Large intestine (tissue), 12 donors: ENCODE measurements at places on chromosomes 4 and X.

DNA sequence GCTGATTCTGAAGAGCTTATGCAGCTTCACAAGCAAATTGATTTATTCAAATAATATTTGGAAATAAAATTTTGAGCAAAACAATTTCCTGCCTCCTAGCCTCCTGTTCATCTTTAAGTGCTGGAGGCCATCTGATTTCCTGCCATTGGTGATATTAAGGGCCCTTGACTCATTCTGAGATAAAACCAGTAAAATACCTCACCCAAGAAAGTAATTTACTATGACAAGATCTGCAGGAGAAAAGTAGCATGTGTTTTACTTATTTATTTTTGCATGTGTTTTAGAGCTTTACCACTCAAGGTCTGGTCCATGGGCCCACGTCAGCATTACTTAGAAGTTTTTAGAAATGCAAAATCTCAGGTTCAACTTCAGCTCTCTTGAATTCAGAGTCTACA lies 67.7 kb downstream of the DCLK2 start:
- DNase-seq: no peak

GRCh38 chrX:23554304-23554703 lies 113.0 kb upstream of the PRDX4 start:
- DNase-seq: peak; percentile 1

GRCh38 chr4:169658196-169658595 lies 37.8 kb downstream of the CLCN3 start:
- peak; percentile 29 for DNase-seq

DNA sequence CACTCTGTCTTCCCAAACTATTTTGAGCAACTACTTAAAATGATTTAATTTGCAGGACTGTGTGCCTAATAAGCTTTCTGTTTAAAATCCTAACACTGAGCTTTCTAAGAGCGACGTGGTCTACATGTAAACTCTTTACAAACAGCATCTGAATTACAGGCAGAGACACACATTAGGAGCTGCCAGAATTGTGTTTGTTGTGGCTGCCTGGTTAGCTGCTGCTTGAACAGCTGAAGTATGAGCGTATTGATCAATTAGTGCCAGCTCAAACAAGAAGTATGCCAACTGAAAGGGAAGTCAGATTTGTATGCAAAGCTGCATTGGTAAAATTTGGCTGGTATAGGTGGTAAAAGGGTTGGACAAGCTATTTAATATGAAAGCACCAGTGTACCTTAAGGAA lies 384.4 kb downstream of the PCDH7 start:
- no peak for DNase-seq

DNA sequence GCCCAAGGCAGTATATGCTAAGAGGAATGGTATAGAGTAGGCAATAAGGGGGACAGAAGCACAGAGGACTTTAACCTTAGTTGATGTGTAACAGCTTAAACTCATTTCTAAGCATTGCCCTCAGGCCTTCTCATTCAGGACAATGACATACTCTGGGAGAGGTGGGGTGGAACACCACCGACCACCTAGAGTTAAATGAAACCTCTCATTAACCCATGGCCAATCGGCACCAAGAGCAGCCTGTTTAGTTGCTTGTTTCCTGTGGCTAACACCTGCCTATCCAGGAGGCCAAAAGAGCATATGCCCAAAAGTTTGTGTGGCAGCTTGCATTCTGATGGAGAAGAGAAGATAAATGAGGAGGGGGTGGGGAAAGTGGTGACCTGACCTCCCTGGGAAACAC lies 88.7 kb upstream of the PLAC1 start:
- peak; percentile 26 for DNase-seq

DNA sequence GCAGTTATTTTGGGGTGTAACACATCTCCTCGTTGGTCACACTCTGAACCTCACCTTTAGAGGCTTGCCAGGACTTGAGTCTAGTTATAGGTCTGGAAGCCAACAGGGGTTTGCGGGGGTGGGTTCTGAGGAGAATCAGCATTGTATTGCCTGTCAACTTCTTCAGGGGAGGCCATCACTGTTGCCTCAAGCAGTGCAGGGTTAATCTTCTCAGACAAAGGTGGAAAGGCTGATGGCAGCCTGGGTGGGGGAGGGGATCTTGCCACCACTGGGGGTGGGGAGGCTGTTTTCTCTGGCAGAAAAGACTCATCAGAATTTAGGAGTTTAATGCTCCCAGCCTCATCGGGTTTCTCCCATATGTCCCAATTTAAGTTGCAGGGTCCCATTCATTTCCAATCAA lies 387.8 kb downstream of the PRR32 start:
- no peak for DNase-seq

- no peak for DNase-seq
These were observed 18.2 kb upstream of the MCTS1 start for GRCh38 chrX:120585702-120586101.

- no peak for DNase-seq
These were observed 12.3 kb upstream of the PCDH10 start for GRCh38 chr4:133136833-133137232.

DNA sequence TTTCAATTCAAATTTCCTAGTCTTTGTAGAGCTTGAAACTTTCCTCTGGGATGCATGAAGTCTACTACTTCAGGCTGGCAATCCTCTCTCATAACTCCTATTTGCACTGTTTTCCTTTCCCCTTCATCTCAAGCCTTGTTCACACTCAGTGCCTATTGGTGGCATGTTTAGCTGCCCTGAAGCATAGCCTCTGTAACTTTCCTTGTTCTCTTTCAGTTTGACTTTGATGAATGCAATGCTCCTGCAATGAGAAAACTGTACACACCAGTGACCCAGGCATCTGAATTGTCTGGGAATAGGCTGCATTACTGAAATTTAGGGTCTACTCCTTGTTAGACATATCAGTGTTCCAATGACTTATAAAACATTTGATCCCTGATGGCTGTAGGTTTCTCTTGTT lies 81.7 kb downstream of the ANK2 start:
- DNase-seq: no peak

DNA sequence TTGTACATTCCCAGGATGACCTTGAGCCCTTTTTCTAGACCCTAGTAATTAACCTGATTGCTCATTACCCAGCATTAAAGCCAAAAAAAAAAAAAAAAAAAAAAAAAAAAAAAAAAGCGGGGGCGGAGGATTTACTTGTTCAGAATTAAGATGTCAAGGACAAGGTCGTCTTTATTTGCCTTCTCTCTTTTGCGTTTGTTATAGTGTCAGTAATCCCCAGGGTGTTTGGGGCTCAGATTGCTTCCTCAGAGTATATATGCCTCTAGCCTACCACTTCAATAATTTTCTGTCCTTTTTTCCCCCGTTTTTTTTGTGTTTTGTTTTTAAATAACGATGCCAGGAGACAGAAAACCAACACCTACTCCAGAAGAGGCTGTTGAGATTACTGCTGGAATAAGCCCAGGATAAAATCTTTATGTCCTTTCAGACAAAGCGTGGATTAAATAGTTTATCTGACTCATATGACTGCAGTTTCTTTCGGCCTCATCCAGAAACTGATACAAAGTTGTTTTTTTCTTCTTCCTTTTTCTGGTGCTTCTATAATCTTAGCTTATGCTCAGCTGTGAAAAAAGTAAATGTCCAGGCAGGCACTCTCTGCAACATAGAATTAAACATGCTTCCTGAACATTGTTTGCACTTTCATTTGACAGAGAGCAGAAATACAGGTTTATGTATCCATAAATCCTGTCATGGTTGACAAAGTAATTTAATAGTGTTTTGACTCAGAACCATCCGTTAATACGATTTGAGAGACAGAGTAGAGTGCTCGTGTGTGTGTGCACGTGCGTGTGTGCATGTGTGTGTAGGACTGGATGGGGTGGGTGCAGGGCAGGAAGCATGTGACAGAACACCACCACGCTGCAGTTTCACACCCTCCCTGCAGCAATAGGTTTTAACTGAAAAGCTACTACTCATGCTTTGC lies 138.6 kb downstream of the AFF1 start:
- peak; percentile 55 for DNase-seq

DNA sequence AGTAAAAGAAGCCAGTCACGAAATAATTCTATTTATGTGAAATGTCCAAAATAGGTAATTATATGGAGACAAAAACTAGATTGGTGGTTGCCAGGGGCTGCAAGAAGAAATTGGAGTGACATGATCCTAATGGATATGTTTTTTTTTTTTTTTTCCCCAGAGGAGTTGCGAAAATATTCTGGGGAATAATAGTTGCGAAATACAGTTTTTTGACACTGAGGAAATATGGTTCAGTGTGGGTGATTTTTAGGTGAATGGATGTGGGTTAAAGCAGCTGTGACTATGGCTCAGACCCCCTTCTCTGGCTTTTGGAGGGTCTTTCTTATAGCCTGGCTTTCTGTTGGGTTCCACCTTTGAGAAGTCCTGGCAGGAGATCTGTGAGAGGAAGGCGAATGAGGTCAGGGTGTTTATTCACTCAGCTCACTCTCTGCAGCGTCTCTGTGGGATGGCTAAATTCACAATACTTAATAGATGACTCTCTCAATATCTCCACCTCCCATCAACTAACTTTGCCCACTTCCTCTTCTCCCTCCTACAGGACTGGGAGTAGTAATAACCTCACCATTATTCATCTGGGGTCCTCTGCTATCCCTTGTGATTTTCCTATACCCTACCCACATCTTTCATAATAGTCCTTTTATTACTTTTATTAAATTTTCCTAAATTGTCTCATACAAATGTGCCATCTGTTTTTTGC lies 15.3 kb upstream of the RAB9B start:
- no peak for DNase-seq

DNA sequence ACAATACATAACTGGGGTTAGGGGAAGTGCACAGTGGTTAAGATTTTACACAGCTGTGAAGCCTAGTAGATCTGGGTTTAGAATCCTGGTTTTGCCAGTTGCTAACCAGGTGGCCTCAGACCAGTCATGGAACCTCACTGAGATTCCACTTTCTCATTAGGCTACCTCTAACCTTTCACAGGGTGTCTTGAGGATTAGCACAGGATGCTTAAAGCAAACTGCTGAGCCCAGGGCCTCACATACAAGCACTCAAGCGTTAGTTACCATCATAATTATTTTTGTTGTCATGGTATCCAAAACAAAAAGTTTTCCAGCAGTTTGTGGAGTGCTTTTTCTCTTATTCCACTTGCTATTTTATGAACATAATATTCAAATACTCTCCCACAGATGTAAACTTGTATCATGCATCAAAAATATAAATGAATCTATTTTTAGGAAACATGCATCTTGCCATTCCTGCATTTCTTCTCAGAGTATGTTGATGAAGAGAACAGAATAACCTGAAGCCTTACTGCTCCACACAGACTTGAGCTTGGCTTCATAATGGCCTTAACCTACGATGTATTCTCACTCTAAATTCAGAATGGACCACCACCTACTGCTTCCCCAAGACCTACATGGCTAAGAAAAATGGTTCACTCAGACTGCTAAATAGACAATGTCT lies 12.6 kb downstream of the AP1S2 start:
- DNase-seq: no peak

- no peak for DNase-seq
These were observed 177.5 kb downstream of the ANKRD50 start for GRCh38 chr4:124535003-124535402.

DNA sequence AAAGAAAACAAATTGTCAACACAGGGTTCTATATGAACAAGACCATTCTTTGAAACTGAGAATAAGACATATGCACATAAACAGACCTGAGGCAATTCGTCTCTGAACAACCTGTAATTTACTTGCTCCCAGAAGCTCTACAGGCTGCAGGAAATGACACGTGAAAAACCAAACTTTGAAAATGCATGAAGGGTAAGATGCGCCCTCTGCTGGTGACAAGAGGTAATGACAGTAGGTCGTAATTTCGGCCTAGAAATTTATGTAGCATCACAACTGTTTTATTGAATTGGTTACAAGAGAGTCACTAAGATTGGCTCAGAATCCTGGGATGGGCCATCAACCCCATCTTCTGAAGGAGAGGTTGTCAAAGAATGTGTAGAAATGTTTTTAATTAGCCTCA lies 276.5 kb downstream of the PPP4R3C start:
- no peak for DNase-seq

- DNase-seq: no peak
These were observed 31.2 kb upstream of the VCX3B start for GRCh38 chrX:8433109-8434062.

- no peak for DNase-seq
These were observed 240.5 kb upstream of the ANKRD50 start for GRCh38 chr4:124953061-124953460.

- no peak for DNase-seq
These were observed 64.3 kb upstream of the NR0B1 start for GRCh38 chrX:30373479-30373878.

- DNase-seq: peak; percentile 49
These were observed 64.6 kb downstream of the KDM5C start for GRCh38 chrX:53160297-53160983.

DNA sequence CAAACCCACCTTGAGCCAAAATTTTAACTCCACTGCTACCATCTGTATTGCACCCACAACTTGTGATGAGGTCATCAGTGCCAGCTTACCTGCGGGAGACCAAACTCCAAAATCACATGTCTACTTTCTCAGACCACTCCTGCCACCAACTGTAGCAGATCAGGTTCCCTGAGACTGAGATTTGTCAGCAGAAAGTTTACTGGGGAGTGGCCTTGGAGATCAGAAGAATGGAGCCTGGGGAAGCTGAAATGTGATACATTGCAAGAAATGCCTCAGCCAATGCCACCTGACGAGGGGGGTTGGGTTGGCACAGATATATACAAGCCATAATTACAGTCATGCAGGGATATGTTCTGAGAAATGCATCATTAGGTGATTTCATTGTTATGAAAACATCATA lies 19.1 kb downstream of the HAUS3 start:
- no peak for DNase-seq

DNA sequence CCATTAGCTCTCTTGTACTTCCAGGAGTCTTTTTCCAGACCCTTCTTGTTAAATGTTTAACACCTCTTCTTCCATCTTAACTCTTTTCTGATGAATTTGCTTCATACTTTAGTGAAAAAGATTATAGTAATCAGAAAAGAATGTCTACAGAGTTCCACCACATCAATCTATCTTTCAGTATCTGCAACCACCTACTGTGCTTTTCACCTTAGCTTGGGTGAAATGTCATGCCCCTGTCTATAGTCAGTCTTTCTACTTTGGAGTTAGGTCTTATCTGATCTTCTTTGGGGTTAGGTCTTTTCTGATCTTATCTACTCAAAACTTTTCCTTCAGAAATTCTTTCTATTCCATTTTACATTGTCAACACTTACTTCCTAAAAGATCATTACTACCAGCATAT lies 1310.2 kb downstream of the PCDH7 start:
- DNase-seq: no peak

GRCh38 chrX:10831716-10832502 lies 211.5 kb upstream of the MID1 start:
- DNase-seq: peak; percentile 36

DNA sequence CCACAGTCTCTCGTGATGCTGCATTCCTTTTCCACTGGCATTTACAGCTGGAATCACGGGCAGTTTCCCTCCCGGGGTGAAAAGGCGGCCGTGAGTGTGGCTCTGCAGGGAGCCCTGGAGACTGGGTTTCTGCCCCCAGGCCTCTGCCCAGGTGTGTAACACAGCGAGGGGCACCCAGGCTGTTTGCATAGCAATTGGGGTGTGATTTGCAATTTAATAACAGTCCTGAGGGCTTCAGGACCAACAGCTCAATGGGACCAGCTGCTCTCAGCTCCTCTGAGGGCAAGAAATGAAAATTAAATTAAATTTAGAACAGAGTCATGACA lies 99.0 kb upstream of the SHOX start:
- no peak for DNase-seq

GRCh38 chr4:6120361-6120760 lies 80.0 kb downstream of the JAKMIP1 start:
- DNase-seq: no peak
